ENCODE measurements at places on chromosomes 4 and X.

- DNase-seq, result no peak
Measured at GRCh38 chr4:113447769-113448168, 313.8 kb downstream of the CAMK2D start.

DNA sequence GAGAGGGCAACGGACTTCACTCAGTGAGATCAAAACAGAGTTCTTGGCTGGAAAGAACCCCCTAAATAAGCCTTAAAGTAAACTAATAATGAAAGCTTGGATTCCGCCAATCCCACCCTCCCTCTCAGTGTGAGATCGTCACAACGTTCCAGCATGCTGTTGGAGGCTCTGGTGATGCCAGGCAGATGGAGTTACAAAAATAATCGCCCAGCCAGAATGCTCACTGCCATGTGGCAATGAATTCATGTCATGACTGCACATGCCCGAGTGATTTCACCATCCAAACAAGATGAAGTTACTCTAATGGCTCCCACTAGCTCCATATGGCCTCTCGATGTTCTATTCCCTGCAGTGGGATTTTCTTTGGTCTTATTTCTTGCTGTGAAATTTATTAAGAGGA lies 248.0 kb downstream of the SPATA18 start:
- no peak for DNase-seq

DNA sequence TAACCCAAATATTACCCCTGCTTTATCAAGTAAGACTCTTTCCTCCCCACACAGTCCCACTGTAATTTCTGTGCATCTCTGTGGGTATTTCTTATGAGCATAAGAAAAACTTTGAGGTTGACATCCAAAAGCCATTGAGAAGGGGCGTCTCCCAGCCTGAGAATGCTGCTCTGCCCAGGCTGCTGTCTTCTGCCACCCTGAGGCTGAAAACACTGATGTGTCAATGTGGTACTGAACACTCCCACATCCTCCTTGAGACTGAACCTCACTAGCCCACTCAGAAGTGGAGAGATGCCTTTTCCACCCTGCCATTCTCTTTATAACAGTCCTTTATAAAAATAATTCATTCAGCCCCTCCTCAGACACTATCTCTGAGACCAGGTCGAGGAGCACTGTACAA lies 120.8 kb downstream of the SMIM20 start:
- DNase-seq, result no peak

DNA sequence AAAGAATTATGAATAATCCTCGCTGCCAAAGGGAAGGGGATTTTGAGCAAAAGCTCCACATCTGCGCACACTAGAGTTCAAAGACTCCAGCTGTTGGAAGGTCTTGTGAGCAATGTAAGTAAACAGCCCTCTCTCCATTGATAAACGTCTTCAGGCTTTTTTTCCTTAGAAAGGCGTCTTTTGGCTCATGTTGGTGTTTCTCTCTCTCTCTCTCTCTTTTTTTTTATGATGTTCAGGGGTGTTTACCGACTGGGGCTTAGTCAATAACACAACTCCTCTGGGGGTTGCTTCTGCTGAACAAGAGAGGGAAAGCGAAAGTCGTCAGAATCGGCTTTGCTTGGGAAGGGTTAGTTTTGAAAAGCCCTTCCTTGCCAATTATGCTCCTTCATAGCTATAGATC lies 53.2 kb upstream of the C1QTNF7 start:
- DNase-seq, result no peak

GRCh38 chrX:40063555-40063954 lies 34.2 kb downstream of the BCOR start:
- DNase-seq, result no peak

- no peak for DNase-seq
Measured at GRCh38 chr4:15378062-15378461, 49.8 kb upstream of the C1QTNF7 start.

- DNase-seq, result no peak
Measured at GRCh38 chrX:46820391-46821100, 16.3 kb upstream of the RP2 start.

GRCh38 chrX:20362268-20363267 lies 95.9 kb upstream of the RPS6KA3 start:
- no peak for DNase-seq

DNA sequence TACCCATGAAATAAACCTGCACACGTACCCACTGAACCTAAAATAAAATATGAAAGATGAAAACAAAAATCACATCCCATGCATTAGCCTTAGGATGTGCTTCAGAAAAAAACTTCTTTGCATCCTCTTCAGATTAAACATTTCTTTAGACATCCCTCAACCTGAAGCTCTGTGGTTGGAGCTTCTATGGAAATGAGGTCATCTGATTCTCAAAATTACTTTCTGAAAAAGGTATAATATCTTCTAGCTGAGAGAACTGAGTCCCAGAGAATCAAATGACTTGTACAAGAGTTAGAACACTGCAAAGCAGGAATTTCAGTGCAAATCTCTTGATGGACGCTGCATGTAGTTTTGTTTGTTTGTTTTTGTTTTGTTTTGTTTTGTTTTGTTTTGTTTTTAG lies 19.1 kb upstream of the ANTXR2 start:
- no peak for DNase-seq

GRCh38 chrX:153956044-153956907 lies 11.8 kb upstream of the RENBP start:
- DNase-seq, result no peak
